ENCODE measurements at places on chromosomes 3 and 15. TPM values are rescaled to one million over a fixed set of nuclear protein-coding genes. Genes with fewer than 3 reads are reported as not detected.

DNA sequence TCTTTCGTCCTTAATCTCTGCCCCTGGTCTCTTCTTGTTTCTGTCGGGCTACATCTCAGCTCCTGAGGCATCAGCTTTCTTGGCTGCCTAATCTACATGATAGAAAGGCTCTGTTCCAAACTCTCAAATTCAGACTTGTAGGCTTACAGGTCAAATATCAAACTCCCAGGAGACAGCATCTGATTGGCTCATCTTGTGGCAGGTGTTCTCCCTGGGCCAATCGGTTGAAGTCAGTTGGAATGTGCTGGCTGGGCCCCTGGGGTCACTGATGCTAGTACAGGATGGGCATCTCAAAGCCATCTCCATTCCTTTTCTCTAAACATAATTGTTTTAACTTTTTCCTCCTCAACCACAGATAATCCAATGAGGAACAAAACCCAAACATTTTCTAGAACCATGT lies 198.7 kb downstream of the CNTN3 start:
- DNase-seq: no peak

DNA sequence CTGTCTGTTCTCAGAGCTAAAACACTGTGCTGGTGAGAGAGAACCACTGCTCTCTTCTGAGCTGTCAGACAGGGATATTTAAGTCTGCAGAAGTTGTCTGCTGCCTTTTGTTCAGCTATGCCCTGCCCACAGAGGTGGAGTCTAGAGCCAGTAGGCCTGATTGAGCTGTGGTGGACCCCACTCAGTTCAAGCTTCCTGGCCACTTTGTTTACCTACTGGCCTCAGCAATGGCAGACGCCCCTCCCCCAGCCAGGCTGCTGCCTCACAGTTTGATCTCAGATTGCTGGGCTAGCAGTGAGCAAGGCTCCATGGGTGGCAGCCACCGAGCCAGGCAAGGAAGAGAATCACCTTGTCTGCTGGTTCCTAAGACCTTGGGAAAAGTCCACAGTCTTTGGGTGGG lies 21.0 kb upstream of the CACNA1D start:
- DNase-seq: no peak

GRCh38 chr3:142945023-142945422 lies 18.5 kb downstream of the PAQR9 start:
- DNase-seq: no peak

DNA sequence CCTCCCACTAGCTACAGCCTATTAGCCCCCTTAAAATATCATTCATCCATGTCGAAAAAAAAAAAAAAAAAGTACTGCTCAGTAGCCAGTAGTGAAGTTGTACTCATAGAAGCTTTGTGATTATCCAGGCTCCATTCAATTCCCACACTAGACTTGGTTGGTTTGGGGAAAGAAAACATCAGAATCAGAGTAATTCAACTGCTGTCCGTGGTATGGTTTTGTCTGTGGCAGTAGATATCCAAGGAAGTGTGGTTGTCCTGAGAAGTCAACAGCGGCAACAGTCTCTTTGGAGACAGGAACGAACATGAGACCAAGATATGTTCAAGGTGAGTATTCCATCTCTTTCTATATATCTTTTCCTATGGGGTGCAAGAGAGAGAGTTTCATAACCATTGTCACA lies 99.2 kb downstream of the GOLIM4 start:
- DNase-seq: no peak

- DNase-seq: no peak
Observed at GRCh38 chr3:128277378-128278069, 124.2 kb downstream of the EEFSEC start.

Gene MUC20
- 1.4 TPM for total RNA-seq

Gene CCR5
- total RNA-seq: 0.89 TPM

Gene CCNB2
- 0.91 TPM for total RNA-seq

All from right cardiac atrium (tissue), 5 donors.